ENCODE measurements at places on chromosomes 11 and 22. TPM values are rescaled to one million over a fixed set of nuclear protein-coding genes. Genes with fewer than 3 reads are reported as not detected.

The F2 gene
- not detected for total RNA-seq

The TTC36 gene
- total RNA-seq = not detected

The POTEH gene
- total RNA-seq = not detected

The RASD2 gene
- not detected for total RNA-seq

The ZC3H7B gene
- total RNA-seq = 37.6 TPM

The P2RX3 gene
- total RNA-seq = not detected

The PHLDA2 gene
- total RNA-seq = 4.1 TPM

The OR2AT4 gene
- not detected for total RNA-seq

The NLRP10 gene
- total RNA-seq = not detected

The CRYBA4 gene
- not detected for total RNA-seq

The SNX19 gene
- 49.9 TPM for total RNA-seq

The BATF2 gene
- not detected for total RNA-seq

The BTBD18 gene
- not detected for total RNA-seq
